ENCODE measurements at places on chromosomes 2 and 18.
A peak's percentile ranks its signal among the peaks of the same experiment; 100 is the strongest.

GRCh38 chr2:32719430-32719829, 91.6 kb downstream of the TTC27 start:
- DNase-seq = no peak

- no peak for DNase-seq
These were observed 11.9 kb upstream of the DNAH7 start for GRCh38 chr2:196080526-196080925.

- no peak for DNase-seq
These were observed 35.4 kb downstream of the SLC8A1 start for GRCh38 chr2:40416486-40416885.

- DNase-seq = no peak
These were observed 272.1 kb downstream of the NAPG start for GRCh38 chr18:10797896-10798295.

- no peak for DNase-seq
These were observed 47.6 kb downstream of the PDE1A start for GRCh38 chr2:182379241-182379640.

DNA sequence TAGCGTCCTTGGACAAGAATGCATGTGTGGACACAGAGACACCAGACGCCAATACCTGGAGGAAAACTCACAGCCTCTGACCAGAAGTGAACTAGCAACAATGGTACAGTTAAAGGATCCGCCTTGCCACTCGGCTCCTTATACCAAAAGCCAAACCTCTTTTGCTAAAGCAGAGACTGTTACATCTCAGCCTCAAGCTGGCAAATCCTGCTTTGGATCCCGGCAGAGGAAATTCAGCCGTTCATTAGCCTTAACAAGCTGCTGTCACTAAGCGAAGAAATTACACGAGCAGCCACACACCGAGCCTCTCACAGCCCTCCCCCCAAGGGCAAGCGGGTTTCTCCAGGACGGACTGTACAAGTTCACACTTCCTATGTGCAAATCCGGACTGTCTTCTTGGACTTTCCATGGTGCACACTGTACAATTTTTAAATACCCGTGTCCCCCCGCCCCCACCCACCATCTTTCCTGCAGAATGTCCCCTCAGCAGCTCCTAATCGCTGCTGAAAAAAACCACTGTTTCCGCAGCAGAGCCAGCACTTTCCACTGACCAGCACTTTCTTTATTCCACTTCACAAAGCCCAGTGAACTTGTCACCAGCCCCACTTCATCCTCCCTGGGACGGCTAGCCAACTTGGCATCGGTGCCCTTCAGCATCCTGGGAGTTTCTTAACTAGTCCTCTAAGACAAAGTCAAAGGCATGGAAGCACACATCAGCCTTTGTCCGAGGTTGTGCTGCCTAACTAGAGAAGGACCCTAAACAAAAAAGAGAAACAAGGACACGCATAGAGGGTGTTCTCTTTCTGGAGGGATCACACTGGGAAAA, 1.5 kb downstream of the KLF7 start:
- no peak for DNase-seq

- peak; percentile 76 for DNase-seq
These were observed 47.3 kb upstream of the NDUFV2 start for GRCh38 chr18:9055185-9055584.

DNA sequence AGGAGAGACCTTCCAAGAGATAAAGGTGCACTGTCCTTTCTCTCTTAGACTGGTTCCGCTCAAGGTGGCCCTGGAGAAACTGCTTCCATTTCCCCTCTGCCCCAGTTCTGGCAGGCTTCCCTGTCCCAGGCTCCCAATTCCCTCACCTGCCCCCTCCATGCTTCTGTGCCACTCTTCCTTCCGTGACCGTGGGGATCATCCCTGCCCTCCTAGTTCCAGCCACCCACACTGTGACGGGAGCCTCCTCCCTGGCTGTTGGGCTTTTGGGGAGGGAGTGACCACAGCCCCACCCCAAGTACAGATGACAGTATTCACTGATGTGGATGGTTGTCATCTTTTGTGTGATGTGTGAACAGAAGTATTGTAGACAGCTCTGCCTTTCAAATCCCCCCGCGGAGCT, 2.8 kb downstream of the IMPA2 start:
- DNase-seq = no peak

DNA sequence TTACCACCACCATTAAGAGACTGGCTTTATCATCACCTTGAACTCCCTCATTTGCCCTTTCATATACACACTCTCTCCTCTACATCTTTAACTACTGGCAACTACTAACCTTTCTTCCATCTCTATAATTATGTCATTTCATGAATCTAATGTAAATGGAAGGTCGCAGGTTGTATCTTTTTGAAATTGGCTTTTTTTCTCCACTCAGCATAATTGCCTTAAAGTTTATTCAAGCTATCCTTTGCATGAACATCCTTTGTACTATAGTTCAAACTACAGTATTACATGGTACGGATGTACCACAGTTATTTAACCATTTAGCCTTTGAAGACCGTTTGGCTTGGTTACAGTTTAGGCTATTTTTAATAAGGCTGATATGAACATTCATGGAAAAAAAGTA, 129.5 kb upstream of the ZNF804A start:
- DNase-seq = no peak

DNA sequence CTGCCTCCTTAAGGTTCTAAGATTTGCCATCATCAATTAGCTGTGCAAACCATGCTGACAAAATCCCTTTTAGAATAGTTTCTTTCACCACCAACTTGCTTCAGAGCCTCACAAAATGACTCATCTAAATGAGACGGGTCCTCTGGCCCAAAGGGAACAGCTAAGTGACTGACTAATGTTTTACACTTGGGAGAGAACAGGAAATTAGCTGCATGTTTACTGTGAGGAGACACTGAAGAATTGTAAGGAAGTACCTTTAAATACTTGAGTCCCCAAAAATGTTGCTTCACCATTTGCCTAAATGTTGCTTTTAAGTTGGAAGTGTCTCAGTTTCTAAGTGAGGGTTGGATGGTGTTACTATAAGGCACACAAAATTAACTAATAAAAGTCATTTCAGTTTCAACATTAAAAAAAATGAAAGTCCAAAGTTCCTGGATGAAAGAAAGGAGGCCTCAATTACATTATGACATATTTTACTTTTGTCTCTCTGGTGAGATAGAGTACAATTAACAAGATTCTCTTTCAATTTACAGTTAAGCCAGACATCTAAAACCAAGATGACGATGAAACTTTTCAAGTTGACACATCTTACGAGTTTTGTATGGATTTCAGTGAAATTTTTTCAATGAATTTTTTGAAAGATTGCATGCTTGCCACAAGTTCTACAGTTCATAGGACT, 229.1 kb upstream of the FN1 start:
- peak; percentile 85 for DNase-seq

DNA sequence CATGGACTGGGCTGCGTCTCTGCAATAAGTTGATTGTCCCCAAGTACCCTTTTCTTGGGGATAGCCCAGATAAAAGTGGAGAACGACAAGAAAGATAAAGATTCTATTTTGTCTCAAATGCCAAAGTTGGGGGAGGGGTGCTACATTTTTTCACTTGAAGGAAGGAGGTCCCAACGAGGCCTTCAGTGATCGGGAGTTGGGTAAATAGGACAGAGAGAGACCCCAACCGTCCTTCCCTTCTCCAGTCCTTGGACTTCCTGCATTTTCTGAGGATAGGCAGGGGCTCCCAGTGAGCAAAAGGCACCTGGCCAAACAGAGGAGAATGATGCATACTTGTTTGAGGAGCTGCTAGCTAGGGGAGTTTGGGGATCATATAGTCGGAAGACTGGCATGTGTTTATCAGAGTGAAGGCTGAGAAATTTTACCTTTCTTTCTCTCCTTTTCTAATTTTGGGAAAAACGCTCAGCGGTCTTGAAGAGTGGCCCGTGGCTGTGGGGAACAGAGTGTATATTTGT, 3.5 kb upstream of the EN1 start:
- DNase-seq = no peak

DNA sequence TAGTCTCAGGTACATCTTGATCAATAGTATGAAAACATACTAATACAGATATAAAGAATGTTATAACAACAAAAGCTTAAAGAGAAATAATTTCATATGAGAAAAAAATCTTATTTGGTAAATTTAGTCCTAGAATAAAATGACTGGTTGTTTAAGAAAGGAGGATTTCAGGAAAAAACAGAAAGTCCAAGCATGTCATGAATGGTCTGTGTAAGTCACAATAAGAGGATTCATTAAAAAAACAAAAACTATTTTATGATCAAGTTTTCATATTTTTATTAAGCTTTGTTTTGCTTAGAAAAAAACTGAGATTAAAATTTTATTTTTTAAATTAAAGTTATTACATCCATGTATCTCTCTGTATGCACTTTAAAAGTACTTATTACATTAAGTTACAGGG, 353.9 kb upstream of the SPHKAP start:
- DNase-seq = no peak

Measured in AG08395 (cell line).